ENCODE measurements at places on chromosomes 4 and X.

DNA sequence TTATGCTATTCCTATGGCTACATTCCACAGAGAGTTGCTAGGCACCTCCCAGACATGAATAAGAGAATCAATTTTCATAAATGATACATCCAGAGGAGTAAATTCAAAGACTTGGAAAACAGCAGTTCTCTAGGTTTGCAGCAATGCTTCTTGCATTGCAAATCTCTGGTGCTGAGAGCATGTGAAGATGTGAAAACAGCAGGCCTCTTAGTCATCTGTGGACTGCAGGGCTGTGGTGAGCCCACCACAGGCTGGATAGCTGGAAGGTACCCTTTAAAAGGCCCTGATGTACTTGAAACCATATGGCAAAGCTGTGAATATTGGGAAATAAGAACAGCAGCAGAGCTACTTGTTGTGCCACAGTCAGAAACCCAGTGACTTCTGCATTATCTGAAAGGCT, 2135.9 kb downstream of the ARAP2 start:
- DNase-seq, result no peak

- DNase-seq, result no peak
These were observed 47.8 kb downstream of the COMMD8 start for GRCh38 chr4:47415719-47416118.

DNA sequence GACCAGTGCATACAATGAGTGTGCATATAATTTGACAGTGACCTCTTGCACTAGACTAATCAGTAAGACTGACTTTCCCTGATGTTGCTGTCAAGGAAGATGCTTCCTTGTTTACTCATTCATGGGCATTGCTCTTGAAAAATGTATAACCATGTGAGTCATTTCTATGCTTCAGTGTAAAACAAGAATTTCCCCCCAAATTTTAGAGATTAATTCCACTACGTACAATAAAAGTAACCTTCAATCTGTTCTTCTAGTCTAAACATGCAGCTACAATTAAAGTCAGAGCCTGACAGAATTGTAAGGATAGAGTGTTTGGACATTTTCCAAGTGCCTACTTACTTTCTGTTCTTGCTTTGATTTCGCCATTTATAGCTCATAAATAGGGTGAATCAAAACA, 935.7 kb downstream of the RAPGEF2 start:
- no peak for DNase-seq

DNA sequence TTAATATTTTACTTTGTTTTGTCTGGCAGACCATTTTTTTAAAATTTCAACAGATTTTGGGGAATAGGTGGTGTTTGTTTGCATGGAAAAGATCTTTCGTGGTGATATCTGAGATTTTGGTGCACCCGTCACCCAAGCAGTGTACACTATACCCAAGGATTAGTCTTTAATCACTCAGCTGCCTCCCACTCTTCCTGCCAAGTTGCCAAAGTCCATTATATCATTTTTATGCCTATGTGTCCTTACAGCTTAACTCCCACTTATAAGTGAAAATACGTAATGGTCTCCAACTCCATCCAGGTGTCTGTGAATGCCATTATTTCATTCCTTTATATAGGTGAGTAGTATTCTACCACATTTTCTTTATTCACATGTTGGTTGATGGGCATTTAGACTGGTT, 281.7 kb upstream of the GK2 start:
- DNase-seq, result no peak

GRCh38 chr4:76804096-76804495, 93.8 kb downstream of the SOWAHB start:
- no peak for DNase-seq

DNA sequence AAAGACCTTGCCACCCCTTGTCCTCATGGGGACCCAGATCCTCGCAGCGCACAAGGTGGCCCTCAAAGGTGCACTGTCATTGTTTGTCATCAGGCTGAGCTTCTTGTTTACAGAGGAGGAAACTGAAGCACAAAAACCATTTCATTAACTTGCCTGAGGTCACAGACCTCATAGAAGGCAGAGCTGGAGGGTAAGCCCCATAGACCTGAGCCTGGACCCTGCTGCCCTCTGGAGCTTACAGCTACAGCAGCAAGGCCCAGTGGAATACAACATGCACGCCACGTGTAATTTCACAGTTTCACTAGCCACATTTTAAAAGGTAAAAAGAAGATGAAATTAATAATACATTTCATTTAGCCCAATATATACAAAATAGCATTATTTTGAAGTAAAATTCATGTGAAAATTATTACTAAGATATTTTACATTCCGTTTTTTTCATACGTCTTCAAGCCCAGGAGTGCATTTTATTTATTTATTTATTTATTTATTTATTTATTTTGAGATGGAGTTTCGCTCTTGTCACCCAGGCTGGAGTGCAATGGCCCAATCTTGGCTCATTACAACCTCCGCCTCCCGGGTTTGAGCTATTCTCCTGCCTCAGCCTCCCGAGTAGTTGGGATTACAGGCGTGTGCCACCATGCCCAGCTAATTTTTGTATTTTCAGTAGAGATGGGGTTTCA, 8.8 kb downstream of the JAKMIP1 start:
- no peak for DNase-seq
